Esophagus muscularis mucosa (tissue), 4 donors: ENCODE measurements at places on chromosomes 7 and 10. TPM values are rescaled to one million over a fixed set of nuclear protein-coding genes. Genes with fewer than 3 reads are reported as not detected.
A peak's percentile ranks its signal among the peaks of the same experiment; 100 is the strongest.

GDF2 gene
- not detected for total RNA-seq

DNA sequence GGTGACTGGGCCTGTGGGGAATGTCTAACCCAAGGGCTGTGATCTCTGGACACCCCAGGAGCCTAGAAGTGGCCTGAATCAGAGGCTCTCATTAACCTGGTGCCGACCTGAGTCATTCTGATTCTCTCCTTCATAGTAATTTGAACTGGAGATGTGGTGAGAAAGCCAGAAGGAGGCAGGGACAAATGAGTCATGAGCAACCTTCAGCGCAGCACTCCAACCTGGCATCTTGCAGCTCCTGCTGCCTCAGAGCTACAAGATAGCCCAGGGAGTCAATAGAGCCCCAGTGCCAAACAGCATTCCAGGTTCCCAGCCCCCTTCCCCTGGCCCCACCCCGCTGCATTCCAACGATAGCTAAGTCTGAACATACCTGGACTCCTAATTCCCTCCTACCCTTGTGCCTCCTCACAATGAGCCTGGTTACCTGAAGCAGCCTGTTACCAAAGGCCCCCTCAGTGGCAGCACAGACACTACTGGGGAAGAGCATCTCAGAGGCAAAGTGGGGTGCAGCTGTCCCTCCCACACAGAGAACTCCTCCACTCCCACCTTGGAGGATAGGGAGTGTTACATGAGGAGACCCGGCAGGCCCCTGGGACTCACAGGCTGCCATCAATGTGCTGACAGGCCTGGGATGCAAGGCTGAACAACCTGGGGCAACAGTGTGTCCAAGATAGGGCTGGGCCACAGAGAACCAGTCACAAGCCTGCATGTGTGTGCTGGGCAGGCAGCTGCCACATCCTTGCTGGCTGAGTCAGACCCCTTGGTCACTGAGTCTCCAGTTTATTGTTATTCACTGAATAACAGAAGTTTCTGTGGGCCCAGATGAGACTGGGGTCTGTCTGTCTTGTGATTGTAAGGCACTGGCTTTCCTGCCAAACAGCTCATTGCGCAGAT, 76.8 kb upstream of the LEP start:
- no peak overlapping the region for H3K4me3 ChIP-seq
- no peaks in the 10 kb centered on the region for H3K36me3 ChIP-seq
- peaks cover 27% of the 10 kb centered on the region for H3K4me1 ChIP-seq

DNA sequence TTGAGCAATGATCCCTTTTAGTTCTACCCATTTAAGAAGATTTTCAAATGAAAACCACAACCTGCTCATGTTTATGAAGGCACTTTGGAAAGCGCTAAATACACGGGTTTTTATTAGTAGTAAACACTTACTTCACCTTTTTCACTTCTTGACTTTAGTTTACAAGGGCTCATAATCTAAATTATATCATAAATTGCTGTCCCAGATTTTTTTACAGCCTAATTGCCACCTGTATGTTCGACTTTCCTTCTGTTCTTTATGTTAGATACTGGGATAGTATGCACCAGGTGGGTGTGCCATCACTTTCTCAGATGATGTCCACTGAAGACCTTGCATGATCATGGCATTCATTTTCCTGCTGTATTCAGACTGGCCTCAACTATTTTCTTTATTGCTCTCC, 22.5 kb downstream of the CFTR start:
- no peak overlapping the region for H3K4me3 ChIP-seq
- no peak overlapping the region for H3K27ac ChIP-seq
- DNase-seq = no peak

DDX50 gene
- total RNA-seq = 46.5 TPM

DNA sequence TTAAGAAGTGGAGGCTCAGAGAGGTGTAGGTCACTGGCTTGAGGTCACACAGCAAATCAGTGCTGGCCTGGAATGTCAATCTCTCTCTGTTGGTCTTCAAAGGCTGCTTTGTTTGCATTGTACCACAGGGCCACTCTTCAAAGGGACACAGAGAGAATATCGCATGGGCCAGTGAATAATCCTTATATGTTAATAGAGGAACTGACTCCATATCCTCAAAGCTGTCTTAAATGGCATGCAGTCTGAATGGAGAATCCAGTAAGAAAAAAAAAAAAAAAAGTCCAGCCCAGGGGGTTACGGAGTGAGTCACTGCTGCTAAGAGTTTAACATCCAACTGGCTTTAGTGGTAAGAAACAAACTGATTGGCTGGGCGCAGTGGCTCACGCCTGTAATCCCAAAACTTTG, 54.1 kb downstream of the NRAP start:
- no peak overlapping the region for H3K4me3 ChIP-seq
- no peak overlapping the region for H3K27ac ChIP-seq
- no peaks in the 10 kb centered on the region for H3K27me3 ChIP-seq
- peaks cover 30% of the 10 kb centered on the region for H3K4me1 ChIP-seq

DNA sequence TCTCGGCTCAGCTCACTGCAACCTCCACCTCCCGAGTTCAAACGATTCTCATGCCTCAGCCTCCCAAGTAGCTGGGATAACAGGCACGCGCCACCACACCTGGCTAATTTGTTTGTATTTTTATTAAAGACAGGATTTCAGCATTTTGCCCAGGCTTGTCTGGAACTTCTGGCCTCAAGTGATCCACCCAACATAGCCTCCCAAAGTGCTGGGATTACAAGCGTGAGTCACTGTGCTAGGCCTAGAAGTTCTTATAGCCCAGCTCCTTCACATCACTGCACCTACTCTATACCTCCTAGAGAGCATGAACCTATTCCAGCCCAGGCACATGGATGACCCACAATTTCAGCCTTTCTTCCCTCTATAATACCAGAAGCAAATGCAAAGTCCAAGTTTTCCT, 1.3 kb upstream of the BLOC1S2 start:
- H3K36me3 ChIP-seq = peaks cover 14% of the 10 kb centered on the region
- no peak for DNase-seq
- H3K4me1 ChIP-seq = peaks cover 39% of the 10 kb centered on the region
- H3K27ac ChIP-seq = no peak overlapping the region
- H3K4me3 ChIP-seq = no peak overlapping the region

GRCh38 chr7:42338231-42338915, 101.4 kb upstream of the GLI3 start:
- no peaks in the 10 kb centered on the region for H3K4me1 ChIP-seq
- H3K4me3 ChIP-seq = no peak overlapping the region
- H3K36me3 ChIP-seq = no peaks in the 10 kb centered on the region
- no peak for DNase-seq
- no peaks in the 10 kb centered on the region for H3K27me3 ChIP-seq

GRCh38 chr10:48885376-48885775, 54.3 kb downstream of the LRRC18 start:
- no peaks in the 10 kb centered on the region for H3K27me3 ChIP-seq
- no peak overlapping the region for H3K4me3 ChIP-seq
- peak; percentile 66 for DNase-seq
- no peak overlapping the region for H3K27ac ChIP-seq
- H3K36me3 ChIP-seq = no peaks in the 10 kb centered on the region

NKX1-2 gene
- total RNA-seq = not detected

- DNase-seq = no peak
- no peaks in the 10 kb centered on the region for H3K4me1 ChIP-seq
- H3K27ac ChIP-seq = no peak overlapping the region
- no peak overlapping the region for H3K4me3 ChIP-seq
- no peaks in the 10 kb centered on the region for H3K27me3 ChIP-seq
- H3K36me3 ChIP-seq = no peaks in the 10 kb centered on the region
Observed at GRCh38 chr7:145582742-145583303, 533.8 kb upstream of the CNTNAP2 start.

DNA sequence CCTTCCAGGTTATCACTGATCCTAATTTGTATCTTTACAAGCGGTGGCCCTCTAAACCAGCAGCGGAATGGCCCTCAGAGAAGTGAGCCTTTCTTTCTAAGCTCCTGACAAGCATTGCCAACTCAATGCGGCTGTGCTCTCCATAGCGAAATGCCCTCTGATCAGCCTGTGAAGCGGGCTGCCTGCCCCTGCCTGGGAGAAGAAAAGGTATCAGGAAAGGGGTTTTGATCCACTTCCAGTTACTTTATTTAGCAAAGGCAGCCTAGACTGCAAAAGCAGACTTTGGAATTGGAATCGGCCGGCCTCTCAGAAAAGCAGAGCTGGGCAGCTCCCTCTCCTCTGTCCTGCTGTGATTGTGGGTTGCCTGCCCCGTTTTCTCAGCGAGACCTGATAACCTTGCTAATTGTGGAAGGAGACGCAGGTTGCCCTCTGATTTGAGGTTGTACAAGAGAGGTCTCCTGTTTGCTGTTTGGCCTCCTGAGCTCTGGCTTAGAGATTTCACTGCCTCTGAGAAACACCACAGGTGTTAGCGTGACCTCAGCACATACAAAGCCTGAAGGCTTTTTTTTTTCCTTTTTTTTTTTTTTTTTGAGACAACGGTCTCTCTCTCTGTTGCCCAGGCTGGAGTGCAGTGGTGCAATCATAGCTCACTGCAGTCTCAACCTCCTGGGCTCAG, 53.9 kb upstream of the SH2B2 start:
- H3K36me3 ChIP-seq = peaks cover 60% of the 10 kb centered on the region
- no peak overlapping the region for H3K27ac ChIP-seq
- no peaks in the 10 kb centered on the region for H3K4me1 ChIP-seq
- H3K27me3 ChIP-seq = no peaks in the 10 kb centered on the region

DNA sequence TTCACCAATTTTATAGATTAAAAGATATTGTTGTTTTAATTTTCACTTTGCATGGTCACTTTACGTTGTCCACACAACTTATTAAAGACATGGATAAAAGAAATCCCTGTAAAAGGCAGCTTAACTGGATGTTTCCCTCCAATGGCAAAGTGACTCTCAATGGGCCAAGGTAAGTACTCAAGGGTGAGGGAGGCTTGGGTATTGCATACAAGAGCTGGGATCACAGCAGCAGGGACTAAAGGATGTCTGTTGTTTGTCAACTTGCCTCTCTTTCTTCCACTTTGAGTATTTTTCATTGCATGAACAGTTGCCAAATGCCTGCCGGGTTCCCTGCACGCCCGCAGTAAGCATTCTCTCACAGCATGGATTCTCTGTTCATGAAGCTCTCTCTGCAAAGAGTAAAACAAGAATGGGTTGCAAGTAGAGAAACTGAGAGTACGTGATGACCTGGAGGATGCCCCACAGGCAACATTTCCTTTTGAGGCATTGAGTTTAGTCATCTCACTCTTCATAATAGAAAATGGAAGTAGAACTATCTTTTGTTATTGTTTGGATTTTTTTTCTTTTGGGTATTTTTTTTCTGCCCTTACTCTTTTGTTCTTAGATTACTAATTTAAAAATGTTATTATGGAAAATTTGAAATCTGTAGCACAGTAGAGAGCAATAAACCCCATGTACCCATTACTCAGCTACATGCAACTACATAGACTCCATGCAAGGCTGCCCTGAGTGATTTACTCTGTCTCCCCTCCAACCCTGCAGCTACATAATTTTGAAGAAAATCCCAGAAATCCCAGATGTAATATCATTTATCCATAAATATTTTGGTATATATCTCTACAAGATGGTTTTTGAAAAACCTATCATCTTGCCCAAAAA, 26.3 kb downstream of the GPR141 start:
- DNase-seq = no peak
- H3K36me3 ChIP-seq = no peaks in the 10 kb centered on the region
- no peaks in the 10 kb centered on the region for H3K27me3 ChIP-seq
- H3K27ac ChIP-seq = no peak overlapping the region

SMO gene
- 8.7 TPM for total RNA-seq

- H3K4me3 ChIP-seq = no peak overlapping the region
- no peaks in the 10 kb centered on the region for H3K36me3 ChIP-seq
- H3K27me3 ChIP-seq = no peaks in the 10 kb centered on the region
Observed at GRCh38 chr7:150941351-150942000, 36.6 kb downstream of the KCNH2 start.

AQP1 gene
- total RNA-seq = 362 TPM

- H3K36me3 ChIP-seq = no peaks in the 10 kb centered on the region
- H3K4me3 ChIP-seq = no peak overlapping the region
- H3K4me1 ChIP-seq = no peaks in the 10 kb centered on the region
- no peaks in the 10 kb centered on the region for H3K27me3 ChIP-seq
Observed at GRCh38 chr10:45500798-45501197, 126.8 kb downstream of the ALOX5 start.

DNA sequence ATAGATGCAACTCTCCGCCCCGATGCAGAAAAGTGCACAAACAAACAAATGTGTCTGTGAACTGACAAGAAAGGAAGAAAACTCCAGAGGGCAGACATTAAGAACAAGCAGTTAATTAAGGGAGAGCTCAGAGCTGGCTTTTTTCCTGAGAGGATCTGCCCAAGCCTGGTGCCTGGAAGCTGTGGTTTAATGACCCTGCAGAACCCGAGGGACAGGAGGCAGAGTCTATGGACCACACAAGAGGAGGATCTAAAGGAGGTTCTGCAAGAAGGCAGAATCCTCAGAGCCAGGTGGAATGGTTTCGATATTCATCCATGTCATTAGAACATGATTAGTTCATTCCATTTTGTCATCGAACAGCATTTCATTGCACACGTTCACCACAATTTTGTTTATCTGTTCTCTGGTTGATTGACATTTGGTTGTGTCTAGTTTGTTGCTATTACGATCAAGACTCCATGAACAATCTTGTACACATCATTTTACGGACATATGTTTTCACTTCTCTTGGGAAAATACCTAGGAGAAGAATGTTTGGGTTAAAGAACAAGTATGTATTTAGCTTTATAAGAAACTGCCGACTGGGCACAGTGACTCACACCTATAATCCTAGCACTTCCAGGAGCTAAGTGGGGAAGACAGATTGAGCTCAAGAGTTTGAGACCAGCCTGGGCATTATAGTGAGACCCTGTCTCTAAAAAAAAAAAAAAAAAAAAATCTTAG, 560.2 kb downstream of the CALN1 start:
- no peak for DNase-seq
- H3K27ac ChIP-seq = no peak overlapping the region
- H3K4me3 ChIP-seq = no peak overlapping the region
- H3K27me3 ChIP-seq = no peaks in the 10 kb centered on the region
- no peaks in the 10 kb centered on the region for H3K36me3 ChIP-seq
- H3K4me1 ChIP-seq = no peaks in the 10 kb centered on the region

TLX1 gene
- not detected for total RNA-seq

DNA sequence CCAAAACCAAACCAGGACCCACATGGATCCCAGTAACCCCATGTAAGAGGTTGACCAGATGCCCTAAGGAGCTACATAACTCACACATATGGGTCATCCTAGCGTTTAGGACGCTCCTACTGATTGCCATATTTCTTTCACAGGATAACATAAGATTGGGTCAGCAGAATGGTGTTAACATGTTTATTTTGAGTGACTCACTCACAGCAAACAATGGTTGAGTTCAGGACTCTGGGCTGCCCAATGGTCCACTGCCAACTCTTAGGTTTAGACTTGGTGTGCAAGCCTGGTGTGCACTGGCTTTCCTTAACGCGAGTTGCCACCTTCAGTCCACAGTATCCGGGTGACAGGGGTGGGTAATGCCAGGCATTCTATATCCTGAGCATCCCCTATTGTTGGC, 211.5 kb downstream of the GPAM start:
- no peak overlapping the region for H3K27ac ChIP-seq
- no peak for DNase-seq
- H3K36me3 ChIP-seq = no peaks in the 10 kb centered on the region
- no peaks in the 10 kb centered on the region for H3K27me3 ChIP-seq

- no peaks in the 10 kb centered on the region for H3K36me3 ChIP-seq
- DNase-seq = no peak
- H3K27ac ChIP-seq = no peak overlapping the region
Observed at GRCh38 chr10:44395396-44395795, 10.5 kb upstream of the CXCL12 start.

- H3K4me3 ChIP-seq = peak overlapping the region; percentile 90
- H3K27me3 ChIP-seq = no peaks in the 10 kb centered on the region
- DNase-seq = no peak
- peaks cover 42% of the 10 kb centered on the region for H3K4me1 ChIP-seq
- H3K27ac ChIP-seq = peak overlapping the region; percentile 100
Observed at GRCh38 chr7:30285067-30285535, 704 bp downstream of the ZNRF2 start.
